Tibial nerve (tissue), 4 donors: ENCODE measurements at places on chromosomes 6 and 20.

DNA sequence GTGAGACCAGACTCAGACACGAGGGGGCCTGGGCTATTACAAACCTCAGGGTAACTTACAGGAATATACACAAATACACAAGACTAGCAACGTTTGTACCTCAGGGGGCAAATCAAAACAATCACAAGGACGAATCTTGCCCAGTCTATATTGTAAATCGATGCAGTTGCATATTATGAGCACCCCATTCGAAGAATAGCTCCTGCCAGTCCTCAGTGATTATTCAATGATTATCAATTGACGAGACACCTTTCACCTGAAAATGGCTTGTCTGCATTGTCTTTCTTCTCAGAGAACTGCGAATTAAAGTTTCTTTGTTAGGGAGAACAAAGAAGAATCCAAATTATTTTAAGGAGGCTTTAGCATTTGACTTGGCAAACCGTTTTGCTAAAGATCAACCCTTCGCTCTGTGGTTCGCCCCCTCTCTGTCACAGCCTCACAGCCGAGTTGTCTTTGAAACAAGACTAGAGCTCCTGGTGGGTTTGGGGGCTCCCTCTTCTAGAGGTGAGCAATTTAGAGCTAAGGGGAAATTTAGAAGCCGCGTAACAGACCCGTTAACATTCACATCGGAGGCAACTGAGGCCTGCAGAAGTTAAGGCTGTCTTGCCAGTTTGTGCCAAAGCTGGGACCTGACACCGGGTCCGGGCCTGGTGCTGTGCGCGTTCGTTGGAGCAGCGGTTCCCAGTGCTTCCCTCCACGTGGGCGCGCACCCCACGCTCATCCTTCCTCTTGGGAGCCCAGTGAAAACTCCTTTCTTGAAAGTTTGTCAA lies 24.9 kb upstream of the MAP3K7 start:
- DNase-seq: no peak

DNA sequence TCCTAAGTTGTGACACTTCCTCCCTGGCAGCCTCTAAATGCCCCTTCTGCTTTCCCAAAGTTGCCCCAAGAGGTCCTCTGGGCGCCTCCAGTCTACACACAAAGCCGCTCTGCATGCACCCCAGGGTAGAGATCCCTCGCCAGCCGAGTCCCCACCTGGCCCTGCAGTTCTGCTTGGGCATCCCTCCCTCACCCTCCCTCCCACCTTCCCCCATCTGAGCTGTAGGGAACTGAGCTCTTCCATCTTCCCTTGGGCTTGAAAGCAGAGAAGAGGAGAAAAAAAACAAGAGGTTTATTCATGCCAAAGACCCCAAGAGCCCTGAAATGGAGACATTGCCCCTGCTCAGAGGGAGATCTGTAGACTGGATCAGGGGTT lies 5.7 kb upstream of the FGD2 start:
- no peak for DNase-seq

- no peak for DNase-seq
Measured at GRCh38 chr6:7758456-7758855, 32.6 kb downstream of the BMP6 start.

DNA sequence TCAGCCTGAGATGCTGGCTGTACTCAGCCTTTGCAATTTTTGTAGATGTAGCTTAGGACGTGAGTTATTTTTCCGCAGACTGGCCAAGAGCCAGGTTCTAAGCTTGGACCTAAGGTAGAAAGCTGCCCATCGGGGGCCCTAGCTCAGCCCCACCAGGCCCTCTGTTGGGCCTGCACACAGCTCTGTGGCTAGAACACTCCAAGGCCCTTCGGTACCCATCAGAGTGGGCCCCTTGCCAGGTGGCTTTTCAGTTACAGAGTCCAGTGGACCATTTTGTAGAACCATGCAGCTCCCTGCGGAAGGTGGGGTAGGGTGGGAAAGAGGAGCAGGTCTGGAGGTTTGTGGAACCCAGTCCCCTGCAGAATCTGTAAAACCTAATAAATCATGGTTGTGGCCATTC lies 22.6 kb downstream of the UCKL1 start:
- no peak for DNase-seq

DNA sequence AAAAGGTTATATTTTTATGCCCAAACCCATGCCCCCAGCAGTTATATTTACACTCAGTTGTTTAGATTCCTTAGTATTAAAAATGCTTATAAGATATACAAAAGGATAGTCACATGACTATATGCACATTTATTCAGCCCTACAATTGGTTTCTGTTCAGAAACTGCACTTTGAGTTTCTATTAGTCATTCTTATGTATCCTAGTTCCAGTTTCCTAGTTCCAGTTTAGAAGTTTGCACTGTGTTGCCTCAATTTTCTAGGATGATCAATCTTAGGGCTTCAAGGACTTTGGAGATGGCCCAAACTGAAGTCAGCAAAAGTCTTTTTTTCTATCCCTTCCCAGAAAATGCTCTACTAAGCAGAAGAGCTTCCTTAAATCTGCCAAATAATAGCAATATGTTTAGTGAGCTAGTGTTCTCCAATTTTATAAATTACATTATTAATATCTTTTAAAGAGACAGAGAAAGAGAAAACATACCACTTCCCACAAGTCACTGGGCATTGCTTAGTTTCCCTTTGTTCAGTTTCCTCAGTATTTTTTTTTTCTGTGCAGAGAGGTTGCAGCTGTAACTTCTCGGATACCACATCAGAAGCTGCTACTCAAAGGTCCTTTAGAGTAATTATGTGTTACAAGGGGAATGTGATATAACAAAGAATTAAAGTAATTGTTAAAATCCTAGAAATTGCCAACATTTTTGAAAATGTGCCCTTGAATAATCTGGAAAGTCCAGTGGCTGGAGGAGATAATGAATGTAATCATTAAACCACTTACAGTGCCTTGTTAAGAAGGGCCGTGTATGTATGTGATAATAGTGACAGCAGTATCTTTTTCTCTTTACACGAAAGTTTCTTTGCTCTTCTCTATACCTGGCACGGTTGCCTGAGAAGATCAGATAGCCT lies 138.8 kb downstream of the KHDRBS2 start:
- no peak for DNase-seq
